Large intestine (tissue), 12 donors: ENCODE measurements at places on chromosomes 1 and 21. TPM values are rescaled to one million over a fixed set of nuclear protein-coding genes. Genes with fewer than 3 reads are reported as not detected.

Gene AJAP1
- 0.57 TPM for polyA plus RNA-seq

DNA sequence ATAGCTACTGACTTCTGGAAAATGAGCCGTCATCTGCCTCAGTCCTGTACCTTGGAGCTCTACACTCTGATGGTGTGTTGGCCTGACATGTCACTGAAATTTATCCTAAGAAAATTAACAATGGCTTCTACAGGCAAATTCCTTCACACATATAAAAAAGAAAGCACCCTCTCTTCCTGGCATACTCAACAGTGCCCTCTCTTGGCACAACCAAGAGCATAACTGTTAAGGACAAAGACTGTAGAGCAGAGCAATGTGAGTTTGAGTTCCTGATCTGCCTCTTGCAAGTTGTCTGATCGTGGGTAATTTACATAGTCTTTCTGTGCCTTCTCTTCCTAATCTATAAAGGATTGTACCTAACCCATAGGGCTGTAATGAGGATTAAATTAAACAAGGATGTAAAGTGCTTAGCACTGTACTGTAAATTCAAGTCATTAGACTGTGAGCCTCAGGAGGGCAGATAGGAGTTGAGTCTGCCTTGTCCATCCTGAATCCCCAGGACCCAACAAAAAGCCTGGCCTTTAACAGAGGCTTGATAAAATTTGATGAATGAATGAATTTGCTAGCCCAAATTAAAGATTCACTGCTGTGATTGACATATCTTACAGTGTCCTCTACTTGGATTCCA, 83.5 kb downstream of the SYF2 start:
- peak; percentile 13 for DNase-seq

DNA sequence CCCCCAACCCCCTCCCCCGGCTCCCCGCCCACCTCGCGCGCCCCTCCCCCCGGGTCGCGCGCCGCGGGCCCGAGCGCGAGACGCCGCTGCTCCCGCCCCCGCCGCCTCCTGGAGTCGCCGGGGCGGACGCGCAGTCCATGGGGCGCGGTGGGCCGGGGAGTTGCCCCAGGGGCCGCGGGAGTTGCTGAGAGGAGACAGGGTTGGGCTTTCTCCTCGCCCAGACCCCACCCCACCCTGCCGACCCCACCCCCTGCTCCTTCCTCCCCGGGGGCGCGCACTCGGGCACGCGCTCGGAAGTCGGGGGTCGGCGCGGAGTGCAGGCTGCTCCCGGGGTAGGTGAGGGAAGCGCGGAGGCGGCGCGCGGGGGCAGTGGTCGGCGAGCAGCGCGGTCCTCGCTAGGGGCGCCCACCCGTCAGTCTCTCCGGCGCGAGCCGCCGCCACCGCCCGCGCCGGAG, at the start of gene LAMC1:
Gene LAMC1 (plus strand): TSS at position 275 of the 455 bp plus-strand sequence. CDS start 297 bp downstream, outside the sequence.
- peak; percentile 83 for DNase-seq

- DNase-seq: no peak
Measured at GRCh38 chr1:210681158-210681557, 352.5 kb downstream of the HHAT start.

Gene ELAPOR1
- 66.0 TPM for polyA plus RNA-seq

- peak; percentile 69 for DNase-seq
Measured at GRCh38 chr1:43763497-43763973, 56.2 kb downstream of the ST3GAL3 start.

- DNase-seq: no peak
Measured at GRCh38 chr1:46448109-46448911, 41.3 kb upstream of the DMBX1 start.

DNA sequence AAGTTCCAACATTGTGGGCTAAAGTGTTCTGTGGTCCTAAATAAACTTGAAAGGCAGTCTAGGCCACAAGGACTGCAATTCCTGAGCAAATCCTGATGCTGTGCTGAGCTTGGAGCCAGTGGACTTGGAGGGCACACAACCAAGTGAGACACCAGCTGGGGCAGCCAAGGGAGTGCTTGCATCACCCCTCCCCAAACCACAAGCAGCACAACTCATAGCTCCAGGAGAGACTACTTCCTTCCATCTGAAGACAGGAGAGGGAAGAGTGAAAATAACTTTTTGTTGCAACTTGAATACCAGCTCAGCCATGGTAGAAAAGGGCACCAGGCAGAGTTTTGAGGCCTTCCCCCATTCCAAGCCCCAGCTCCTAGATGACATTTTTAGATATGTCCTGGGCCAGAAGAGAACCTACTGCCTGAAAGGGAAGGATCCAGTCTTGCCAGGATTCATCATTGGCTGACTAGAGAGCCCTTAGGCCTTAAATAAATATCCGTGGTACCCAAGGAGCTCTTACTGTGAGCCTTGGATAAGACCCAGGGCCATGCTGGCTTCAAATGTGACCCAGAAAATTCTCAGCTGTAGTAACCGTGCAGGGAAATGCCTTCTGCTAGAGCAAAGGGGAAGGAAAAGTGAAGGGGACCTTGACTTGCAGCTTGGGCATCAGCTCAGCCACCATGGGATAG, 35.4 kb upstream of the LRRC8B start:
- no peak for DNase-seq

DNA sequence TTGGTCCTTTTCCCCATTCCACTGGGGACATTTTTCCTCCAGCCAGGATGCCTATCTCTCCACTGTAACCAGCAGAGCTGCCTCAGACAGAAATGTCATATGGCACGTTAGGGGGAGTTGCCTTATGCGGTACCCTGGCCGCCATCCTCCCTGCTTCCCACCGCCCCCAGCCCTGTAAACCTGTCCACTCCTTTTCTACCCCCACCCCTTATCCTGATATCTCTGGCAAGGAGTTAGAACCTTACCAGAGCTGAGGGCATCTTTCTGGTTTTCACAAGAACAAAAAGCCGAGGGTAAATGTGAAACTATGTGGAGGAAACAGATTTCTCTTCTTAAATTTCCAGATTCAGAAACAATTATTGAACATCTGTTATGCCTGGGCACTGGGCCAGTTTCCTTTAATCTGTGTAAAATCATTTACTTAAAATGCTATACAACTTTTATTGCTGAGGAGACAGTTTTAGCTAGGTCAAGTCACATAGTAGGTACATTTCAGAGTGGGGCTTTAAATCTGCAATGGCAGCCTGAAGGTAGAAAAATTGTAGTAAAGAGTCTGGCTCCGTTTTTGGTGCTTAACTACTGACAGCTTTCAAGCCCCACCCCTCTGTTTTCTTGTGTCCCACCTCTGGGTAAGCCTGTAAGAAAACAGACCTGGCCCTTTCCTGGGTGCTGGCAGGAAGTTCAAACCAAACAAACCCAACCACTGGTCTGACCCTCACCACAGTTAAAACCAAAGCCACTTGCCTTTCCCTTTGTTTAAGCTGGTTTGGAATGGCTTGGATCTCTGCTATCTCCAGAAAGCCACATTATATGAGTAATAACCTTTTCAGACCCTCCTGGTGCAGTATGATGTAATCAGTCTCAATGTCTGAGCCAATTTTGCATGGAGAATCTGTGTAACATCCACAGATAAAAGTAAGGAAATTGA, 319.0 kb downstream of the HHAT start:
- no peak for DNase-seq

DNA sequence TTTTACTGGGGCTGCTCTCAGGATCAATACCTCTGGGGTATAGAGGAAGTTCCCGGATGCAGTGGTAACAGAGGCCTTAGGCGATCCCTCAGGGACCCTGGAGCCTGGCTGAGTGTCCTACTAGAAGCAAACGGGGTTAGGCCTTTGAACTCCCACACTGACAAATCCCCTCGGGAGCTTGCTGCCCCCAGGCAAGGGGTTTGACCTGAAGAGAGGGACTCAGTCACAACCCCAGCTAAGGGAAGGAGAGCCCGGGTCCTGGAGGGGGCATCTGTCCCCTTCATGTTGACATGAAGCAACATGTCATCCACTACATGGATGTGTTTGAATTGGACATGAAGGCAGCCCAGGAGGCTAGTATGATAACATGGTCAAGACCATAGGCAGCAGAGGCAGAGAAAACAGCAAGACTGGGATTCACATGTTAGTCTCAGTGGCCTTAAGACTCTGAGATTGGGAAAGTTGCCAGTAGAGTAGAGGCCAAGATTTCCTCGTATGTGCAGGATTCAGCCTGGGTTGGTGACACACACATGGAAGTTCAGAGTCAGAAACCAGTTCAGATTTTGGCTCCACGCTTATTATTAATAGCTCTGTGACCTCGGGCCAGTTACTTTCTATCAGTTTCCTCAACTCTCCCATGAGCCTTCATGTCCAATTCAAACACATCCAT, 101.5 kb downstream of the KCNN3 start:
- DNase-seq: no peak

GRCh38 chr1:222786121-222786520, 28.7 kb upstream of the DISP1 start:
- DNase-seq: no peak

DNA sequence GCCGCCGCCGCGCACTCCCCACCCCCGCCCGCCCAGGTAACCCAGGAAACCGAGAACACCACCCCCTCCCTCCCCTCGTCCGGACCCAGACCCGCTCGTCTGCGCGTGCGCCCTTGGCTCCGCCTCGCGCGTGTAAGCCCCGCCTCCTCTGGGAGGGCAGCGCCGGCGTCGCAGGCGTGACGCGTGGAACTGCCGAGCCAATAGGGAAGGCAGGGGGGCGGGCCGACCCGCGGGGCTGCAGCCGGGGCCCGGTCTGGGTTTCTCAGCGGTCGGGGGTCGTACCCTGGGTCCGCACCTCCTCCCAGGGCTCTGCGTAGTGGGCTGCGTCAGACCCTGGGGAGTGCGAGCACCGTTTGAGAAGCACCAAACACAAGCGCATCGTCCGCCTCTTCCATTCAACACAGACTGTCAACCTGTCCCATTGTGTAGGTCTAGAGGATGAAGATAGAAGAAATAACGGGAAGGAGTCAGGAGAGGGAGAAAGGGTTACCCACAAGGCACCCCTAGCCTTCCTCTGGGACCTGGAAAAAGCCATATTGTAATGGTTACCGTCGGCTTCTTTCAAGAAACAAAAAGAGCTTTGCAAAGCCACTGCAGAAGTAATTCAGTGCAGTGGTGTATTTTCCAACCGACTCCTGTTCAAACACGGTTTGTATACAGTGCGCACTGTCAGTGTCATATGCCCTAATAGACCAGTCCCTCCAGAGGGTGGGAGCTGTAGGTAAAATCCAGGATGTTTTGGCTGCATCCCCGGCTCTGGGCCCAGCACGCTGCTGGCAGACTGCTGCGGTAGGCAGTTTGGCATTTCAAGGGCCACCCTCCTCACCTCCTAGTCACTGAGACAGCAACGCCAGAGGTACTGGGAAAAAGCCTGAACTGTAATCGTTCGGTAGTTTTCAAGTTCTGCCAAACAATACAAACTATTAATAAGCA, 473 bp upstream of the LYST start:
- peak; percentile 96 for DNase-seq

DNA sequence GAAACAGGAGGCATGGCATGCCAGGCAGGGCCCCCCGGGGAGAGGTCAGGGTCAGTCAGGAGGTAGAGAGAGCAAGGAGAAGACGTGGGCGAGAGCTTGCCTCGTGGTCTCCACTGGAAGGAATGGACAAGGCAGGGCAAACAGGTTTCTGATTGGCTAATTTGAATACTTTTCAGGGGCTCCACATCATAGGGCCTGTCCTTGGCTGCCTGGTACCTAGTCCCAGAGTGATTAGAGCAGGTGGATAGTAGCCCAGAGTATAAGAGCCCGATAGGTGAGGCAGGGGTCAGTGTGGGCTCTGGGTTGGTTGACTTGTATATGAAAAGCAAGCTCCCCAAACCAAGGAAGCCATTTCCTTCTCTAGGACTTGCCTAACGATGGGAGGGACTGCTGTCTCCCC, 178.6 kb downstream of the ZP4 start:
- no peak for DNase-seq

- DNase-seq: peak; percentile 12
Measured at GRCh38 chr1:65264197-65264929, 45.0 kb upstream of the DNAJC6 start.

Gene HNRNPCL1
- polyA plus RNA-seq: not detected

DNA sequence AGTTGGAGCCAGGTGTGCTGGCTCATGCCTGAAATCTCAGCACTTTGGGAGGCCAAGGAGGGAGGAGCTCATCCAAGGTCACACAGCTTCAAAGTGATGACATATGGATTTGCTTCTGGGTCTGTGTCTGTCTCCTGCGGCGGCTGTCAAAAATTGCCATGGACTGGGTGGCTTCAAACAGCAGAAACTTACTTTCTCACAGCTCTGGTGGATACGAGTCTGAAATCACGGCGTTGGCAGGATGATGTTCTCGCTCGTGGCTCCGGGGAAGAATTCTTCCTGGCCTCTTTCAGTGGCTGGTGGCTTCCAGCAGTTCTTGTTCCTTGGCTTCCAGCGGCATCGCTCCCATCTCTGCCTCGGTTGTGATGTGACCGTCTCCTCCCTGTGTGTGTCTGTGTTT, 314.8 kb upstream of the C1orf174 start:
- no peak for DNase-seq

DNA sequence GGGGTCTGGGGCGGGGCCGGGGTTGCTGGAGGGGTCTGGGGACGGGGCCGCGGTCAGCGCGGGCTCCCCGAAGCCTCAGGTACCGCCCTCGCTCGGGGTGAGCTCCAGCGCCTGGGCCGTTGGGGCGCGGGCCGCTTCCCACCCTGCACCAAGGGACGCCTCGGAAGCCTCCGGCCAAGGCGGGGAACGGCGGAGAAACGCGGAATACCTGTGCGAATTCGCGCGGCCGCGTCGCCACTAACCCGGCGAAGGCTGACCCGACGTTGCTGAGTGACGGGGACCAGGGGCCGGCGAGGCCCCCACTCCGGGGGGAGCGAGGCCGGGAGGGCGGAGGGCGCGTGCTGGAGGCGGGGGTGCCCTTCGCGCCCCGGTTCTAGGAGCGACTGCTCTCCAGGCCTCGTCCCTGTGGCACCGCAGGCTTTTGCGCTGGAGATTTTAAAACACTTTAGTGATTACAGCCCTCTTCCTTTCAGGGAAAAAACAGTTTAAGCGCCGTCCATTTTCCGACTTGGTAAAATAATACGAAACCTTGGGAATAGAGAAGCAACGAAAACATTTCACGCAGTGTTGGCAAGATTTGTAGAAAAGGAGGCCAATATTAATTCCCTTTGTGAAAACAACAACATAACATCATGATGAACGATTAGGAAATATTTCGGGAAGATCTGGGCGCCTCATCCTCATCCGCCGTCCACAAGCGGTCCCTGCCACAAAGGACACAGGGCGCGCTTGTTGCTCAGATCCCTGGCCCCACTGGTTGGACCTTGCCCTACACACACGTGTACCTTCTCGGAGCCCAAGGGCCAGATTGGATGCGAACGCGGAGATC, 971 bp upstream of the GNG4 start:
- DNase-seq: peak; percentile 90

- DNase-seq: no peak
Measured at GRCh38 chr1:237884237-237884636, 6.5 kb downstream of the ZP4 start.

Gene RNU1-2
- polyA plus RNA-seq: 3.2 TPM

Gene CACNA1S
- polyA plus RNA-seq: 0.15 TPM

- no peak for DNase-seq
Measured at GRCh38 chr1:26274801-26275425, 5.0 kb upstream of the SH3BGRL3 start.

DNA sequence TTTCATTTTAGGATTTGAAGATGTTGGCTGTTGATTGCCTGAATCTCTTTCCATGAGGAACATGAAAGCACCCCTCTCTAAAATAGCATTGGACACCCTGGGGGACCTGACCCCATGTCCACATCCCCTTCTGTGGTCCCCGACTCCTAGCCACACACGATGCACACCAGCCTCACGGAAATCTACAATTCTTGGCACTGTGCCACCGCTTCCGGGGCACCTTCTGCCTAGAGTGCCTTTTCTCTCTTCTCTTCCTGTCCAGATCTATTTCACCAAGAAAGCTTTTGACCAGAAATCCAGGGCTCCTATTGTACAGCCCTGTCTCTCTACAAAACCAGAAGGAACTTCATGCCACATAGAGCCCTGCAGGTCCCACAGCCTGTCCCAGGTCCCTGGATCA, 50.3 kb downstream of the MYSM1 start:
- no peak for DNase-seq

GRCh38 chr1:100038660-100039287, 69.0 kb downstream of the SLC35A3 start:
- peak; percentile 91 for DNase-seq

Gene EFNA3
- 9.6 TPM for polyA plus RNA-seq
